Suppressor macrophage treated with lipopolysaccharide for 1 hour (primary cell): ENCODE measurements at places on chromosomes 2 and 18.

DNA sequence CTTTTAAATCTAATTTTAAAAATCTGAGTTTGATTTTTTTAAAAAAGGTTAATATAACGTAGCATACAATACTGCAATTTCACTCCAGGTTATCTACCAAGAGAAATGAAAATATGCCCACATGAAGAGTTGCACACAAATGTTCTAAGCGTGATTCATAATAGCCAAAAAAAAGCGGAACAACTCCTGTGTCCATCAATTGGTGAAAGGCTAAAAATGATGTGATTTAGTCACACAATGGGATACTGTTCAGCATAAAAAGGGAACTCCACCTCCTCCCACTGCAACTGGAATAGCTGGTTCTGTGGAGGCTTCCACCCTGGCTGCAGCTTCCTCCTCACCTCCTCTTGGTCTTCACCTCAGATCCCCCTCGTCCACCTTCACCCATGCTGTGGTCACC is 132.8 kb downstream of the PIK3C3 start:
- no peak for DNase-seq

- DNase-seq: peak; percentile 16
Observed at GRCh38 chr2:126358122-126358521, 297.8 kb upstream of the GYPC start.

DNA sequence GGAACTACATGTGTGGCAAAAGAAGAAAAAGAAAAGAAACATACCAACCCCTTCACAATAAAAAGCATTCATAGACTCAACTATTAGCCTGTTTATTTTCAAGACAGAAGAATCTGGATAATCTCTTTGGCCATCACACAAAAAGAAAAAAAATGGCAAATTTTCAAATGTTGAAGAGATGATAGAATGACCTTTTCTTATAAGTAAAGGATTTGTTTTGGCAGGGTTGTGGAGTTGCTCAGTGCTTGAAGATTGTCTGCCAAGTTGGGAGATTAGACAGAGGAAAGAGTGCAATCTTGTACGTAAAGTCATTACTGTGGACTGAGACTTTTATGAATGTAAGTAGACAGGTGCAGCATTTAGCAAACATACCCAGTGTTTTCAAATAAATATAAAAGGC is 18.5 kb upstream of the FAM171B start:
- DNase-seq: no peak

GRCh38 chr2:240596080-240596460 is 9.5 kb downstream of the CAPN10 start:
- DNase-seq: no peak
